Hypothalamus (tissue), 51 donors: ENCODE measurements at places on chromosomes 5 and 9.

DNA sequence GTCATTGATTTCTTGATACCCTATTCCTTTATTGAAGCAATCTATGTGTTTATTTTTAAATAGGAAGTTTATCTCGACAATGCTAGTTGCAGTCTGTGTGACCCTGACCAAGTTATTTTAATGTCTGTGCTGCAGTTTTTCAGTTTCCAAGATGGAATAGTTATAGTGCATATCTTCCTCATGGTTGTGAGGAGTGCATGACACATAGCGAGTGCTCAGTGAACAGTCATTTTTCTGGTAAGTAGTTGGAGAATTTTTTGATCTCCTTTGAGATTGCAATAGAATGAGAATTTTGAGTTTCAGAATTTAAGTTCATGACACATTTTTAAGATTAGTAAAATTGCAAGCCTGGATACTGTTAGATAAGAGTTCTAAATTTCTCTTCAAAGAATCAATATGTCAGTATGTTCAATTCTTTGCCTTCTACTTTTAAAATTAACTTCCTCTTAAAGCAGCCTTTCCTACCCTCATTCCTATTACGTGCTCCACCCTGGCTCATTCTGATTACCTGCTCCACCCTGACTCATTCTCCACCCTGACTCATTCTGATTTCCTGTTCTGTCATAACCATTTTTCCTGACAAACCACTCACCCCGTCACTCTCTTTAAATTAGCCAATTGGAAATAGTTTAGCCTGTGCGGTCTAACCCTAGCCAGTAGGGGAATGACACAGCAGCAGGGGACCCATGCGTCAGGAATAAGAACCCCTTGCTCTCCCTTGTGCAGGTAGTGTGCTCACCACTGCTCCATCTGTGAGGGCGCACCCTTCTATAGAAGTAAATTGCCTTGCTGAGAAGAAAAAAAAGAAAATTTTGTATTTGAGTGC, 30.7 kb downstream of the SPIN1 start:
- DNase-seq, result no peak

DNA sequence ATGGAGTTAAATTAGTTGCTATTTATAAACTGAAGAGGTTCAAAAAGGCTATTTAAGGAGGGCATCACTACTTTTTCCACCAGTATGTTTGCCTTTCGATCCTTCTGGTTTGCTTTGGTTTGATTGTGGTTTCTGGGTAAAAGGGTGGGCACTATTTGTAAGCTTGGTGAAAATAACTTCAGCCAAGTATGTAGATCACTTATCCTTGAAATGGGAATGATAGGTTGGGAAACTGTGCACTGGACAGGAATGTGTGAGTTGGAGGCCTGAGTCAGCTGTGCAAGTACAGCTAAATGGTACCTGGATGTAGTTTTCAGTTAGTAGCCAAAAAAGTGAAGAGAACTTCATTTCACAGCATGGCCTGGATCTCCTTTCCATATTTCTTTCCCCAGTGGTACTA, 466.2 kb downstream of the ENC1 start:
- no peak for DNase-seq

DNA sequence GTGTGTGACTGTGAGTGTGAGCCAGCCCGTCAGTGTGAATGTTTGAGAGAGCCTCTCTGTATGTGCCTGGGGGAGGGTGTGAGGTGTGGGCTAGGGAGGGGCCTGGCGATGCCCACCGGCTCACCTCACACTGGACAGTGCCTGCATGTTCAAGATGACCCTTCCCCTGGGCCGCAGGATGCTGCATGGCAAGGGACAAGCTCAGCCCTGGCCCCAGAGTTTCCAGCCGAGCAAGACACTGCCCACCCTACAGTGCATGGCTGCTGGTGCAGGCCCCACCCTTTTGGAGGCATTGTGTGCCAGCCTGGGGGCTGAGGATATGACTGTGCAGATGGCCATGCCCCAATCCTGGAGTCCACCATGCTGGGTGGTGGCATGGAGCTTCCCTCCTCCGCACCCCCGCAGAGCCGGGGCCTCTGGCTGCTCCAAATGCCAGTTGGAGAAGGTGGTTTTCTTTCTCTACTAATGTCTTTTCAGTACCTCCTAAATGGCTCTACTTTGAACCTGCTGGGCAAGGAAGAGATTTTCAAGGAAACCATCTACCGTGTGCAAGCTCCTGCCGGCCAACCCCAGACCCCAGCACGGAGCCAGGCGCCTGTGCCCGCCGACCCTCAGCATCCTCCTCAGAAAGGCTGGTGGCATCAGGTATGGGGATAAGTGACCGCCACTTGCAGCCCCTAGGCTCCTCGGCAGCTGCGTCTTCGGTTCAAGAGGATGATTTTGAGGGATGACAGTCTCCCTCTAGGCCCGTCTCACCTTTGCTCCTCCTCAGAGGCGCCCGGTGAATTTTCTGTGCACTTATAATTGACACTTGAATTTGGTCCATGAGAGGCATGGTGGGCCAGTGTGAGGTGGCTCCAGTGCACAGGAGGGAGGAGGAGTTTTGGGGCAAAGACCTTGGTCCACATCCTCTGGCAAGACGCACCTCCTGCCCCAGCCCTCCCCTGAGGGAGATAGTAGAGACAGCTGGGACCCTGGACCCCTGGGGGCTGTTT, 27.7 kb downstream of the FGD3 start:
- no peak for DNase-seq

- no peak for DNase-seq
These were observed 372.3 kb downstream of the ADGRV1 start for GRCh38 chr5:90930756-90931431.

GRCh38 chr5:31504529-31504928, 27.4 kb downstream of the DROSHA start:
- DNase-seq, result no peak
